Occipital lobe (tissue), 3 donors: ENCODE measurements at places on chromosomes 1 and 21. TPM values are rescaled to one million over a fixed set of nuclear protein-coding genes. Genes with fewer than 3 reads are reported as not detected.

The CDK11B gene
- 7.0 TPM for total RNA-seq

The OR10Z1 gene
- total RNA-seq, result not detected

The TINAGL1 gene
- total RNA-seq, result 2.8 TPM

The SELL gene
- 0.47 TPM for total RNA-seq

The CALML6 gene
- total RNA-seq, result not detected

The SPRR2F gene
- not detected for total RNA-seq

The PLA2G2F gene
- not detected for total RNA-seq

The WNT2B gene
- total RNA-seq, result 2.8 TPM

The PTGS2 gene
- total RNA-seq, result 1.7 TPM

The RUNX1 gene
- total RNA-seq, result 2.0 TPM

The RAB3B gene
- total RNA-seq, result 8.4 TPM

The DCDC2B gene
- total RNA-seq, result not detected

The SAMD11 gene
- total RNA-seq, result 0.16 TPM

The SLC6A9 gene
- total RNA-seq, result 3.0 TPM

The NOS1AP gene
- total RNA-seq, result 4.1 TPM

The CATSPERE gene
- total RNA-seq, result 2.0 TPM

The RGS18 gene
- 0.78 TPM for total RNA-seq

The TSPEAR gene
- not detected for total RNA-seq

The PTAFR gene
- total RNA-seq, result 4.7 TPM

The LENEP gene
- total RNA-seq, result 2.7 TPM

The A3GALT2 gene
- total RNA-seq, result not detected

The TGFB2 gene
- 61.8 TPM for total RNA-seq

The CFHR2 gene
- not detected for total RNA-seq

The SH2D1B gene
- total RNA-seq, result not detected

The GCSAML gene
- total RNA-seq, result under 0.01 TPM

The CNIH3 gene
- 18.2 TPM for total RNA-seq

The BTF3L4 gene
- total RNA-seq, result 178 TPM

The CFAP74 gene
- 0.47 TPM for total RNA-seq

The ADAMTSL4 gene
- 0.31 TPM for total RNA-seq

The MYOM3 gene
- total RNA-seq, result under 0.01 TPM

The TRIM17 gene
- 0.78 TPM for total RNA-seq

The VASH2 gene
- total RNA-seq, result 35.9 TPM
